ENCODE measurements at places on chromosomes 12 and 14.
A peak's percentile ranks its signal among the peaks of the same experiment; 100 is the strongest.

- DNase-seq: peak; percentile 54
Measured at GRCh38 chr12:55711786-55712553, 3.9 kb upstream of the BLOC1S1 start.

DNA sequence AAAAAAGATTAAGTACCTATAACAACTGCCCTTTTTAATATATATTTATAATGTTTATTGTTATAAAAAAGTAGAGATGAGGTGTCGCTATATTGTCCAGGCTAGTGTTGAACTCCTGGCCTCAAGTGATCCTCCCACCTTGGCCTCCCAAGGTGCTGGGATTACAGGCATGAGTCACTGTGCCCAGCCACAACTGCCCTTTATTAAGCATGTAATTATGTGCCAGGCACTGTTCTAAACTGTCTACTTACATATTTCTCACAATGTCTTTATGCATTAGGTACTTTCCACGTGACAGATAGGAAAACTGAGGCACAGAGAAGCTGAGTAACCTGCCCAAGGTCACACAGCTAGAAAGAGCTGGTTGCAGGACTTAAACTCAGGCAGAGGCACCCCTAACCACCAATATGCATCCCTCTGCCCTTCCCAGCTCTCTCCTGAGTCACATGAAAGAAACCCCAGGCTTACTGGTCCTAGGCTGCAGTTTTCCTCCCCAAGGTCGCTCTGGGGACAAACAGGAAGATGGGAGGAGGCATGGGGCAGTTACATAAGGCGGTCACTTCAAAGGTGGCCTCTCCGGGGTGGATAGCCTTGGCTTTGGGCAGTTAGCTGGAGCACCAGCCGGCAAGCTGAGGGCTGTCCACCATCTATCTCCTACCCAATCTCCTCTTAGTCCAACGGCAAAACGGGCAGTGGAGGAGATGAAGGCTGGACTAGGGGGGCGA lies 54.6 kb upstream of the TBX3 start:
- DNase-seq: no peak

DNA sequence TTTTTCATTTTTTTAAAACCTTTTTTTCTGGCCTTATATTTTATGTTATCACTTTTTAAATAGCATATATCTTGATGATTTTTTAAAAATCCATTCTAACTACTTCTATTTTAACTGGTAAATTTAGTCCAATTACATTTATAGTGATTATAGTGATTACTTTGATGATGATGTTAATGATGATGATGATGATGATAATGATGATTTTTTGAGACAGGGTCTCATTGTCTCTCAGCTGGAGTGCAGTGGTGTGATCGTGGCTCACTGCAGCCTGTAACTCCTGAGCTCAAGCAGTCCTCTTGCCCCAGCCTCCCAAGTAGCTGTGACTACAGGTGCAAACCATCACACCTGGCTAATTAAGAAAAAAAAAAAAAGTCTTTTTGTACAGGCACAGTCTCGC lies 27.1 kb downstream of the BRMS1L start:
- DNase-seq: no peak

- DNase-seq: no peak
Measured at GRCh38 chr14:65915125-65915524, 502.6 kb downstream of the FUT8 start.

GRCh38 chr12:78683031-78683430 lies 181.5 kb upstream of the SYT1 start:
- DNase-seq: no peak
